Chondrocyte (in vitro differentiated cells): ENCODE measurements at places on chromosomes 3 and 15.

GRCh38 chr3:126287536-126288241 is 69.5 kb downstream of the KLF15 start:
- DNase-seq, result no peak

GRCh38 chr3:150602426-150603152 is 532 bp upstream of the SELENOT start:
- no peak for DNase-seq

- DNase-seq, result no peak
Observed at GRCh38 chr15:50112488-50113186, 6.4 kb downstream of the ATP8B4 start.

- no peak for DNase-seq
Observed at GRCh38 chr3:118501152-118501551, 533.5 kb downstream of the IGSF11 start.

GRCh38 chr15:29554531-29554930 is 267.7 kb downstream of the TJP1 start:
- DNase-seq, result no peak

- DNase-seq, result no peak
Observed at GRCh38 chr3:159234306-159234705, 432.5 kb downstream of the MFSD1 start.

GRCh38 chr3:39149059-39149455 is 4.3 kb downstream of the CSRNP1 start:
- no peak for DNase-seq

GRCh38 chr3:81516042-81516441 is 245.4 kb downstream of the GBE1 start:
- no peak for DNase-seq
